Epithelial cell of prostate (primary cell): ENCODE measurements at places on chromosomes 5 and 9.

- DNase-seq, result no peak
Measured at GRCh38 chr9:104374711-104375110, 129.4 kb upstream of the OR13F1 start.

DNA sequence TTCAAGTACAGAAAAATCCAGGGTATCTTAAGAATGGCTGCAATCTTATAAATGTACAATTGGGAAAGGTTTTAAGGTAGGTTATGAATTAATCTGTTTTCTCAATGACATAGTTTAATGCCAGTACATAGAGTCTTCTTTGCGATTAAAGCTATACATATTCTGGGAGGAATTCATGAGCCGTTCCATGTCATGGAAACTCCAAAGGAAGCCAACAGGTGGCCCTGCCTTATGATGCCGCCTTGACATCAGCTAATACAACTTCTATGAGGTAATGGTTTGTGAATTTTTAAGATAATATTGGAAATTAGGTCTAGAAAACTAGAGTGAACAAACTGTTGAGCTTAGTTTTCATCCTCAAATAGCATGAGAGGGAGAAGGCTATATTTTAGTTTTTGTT is 713.4 kb downstream of the EFNA5 start:
- DNase-seq, result no peak

GRCh38 chr5:5387192-5387591 is 35.3 kb upstream of the ICE1 start:
- no peak for DNase-seq

DNA sequence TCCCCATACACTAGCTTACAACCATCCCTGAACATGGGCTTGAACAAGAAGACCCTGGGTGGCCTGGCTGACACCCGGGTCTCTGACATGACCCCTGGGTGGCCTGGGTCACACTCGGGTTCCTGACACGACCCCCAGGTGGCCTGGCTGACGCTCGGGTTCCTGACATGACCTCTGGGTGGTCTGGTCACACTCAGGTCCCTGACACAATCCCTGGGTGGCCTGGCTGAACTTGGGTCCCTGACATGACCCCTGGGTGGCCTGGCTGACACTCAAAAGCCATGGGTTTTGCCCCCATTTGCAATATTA is 38.0 kb downstream of the PRRT1B start:
- DNase-seq, result no peak

GRCh38 chr5:112238473-112238872 is 180.6 kb downstream of the EPB41L4A start:
- no peak for DNase-seq

- DNase-seq, result no peak
Measured at GRCh38 chr9:97348871-97349270, 41.4 kb downstream of the CCDC180 start.

- DNase-seq, result no peak
Measured at GRCh38 chr9:83962165-83962564, 17.9 kb downstream of the HNRNPK start.

GRCh38 chr5:120043431-120043830 is 414.1 kb downstream of the FAM170A start:
- DNase-seq, result no peak

DNA sequence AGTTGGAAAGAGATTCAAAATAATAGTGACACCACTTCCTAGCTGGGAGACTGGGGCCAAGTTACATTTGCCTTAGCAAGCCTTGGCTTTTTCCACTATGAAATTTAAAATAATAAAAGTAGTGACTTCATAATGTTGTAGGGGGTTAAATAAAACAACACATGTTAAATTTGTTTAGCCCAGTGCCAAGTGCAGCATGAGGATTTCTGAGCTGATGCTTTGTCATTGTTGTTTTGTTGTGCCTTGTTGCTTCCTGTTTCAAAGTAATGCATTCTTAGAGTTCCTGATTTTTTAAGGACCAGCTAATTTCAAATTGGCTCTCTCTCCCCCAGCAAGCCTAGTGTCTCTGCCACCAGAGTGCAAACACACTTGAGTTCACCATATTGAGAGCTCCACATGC is 270.7 kb upstream of the PAPPA start:
- no peak for DNase-seq

- no peak for DNase-seq
Measured at GRCh38 chr5:132059696-132060500, 557 bp upstream of the IL3 start.

DNA sequence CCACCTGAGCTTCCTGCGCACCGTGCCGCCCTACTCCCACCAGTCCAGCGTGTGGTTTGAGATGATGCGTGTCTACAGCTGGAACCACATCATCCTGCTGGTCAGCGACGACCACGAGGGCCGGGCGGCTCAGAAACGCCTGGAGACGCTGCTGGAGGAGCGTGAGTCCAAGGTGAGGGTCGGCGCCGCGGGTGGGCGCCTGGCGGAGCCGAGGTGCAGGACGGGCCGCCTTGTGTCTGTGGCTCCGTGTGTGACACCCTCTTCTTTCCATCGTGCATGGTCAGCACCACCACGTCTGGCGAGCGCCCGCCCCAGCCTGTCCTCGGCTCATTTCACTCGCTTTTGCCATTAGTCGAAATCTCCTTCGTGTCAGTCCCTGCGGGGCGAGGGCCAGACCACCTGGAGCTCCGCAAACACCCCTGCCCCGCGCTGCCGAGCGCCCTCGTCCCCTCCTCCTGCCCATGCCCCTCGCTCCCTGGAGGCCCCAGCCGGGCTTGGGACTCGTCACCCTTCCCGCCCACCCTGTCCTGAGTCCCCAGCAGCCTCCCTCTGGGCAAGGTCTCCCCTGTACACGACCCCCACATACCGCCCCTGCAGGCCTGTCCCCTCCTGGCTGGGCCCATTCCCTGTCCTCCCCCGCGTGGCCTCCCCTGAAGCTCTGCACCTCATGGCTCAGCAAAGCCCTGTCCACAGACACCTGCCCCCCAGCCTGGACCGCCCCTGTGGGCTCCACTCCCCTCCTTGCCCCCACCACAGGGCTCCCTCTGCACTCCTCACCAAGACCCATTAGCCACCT is 7.0 kb downstream of the GRIN1 start:
- DNase-seq, result no peak

GRCh38 chr5:97874491-97874890 is 691.4 kb upstream of the RIOK2 start:
- no peak for DNase-seq

DNA sequence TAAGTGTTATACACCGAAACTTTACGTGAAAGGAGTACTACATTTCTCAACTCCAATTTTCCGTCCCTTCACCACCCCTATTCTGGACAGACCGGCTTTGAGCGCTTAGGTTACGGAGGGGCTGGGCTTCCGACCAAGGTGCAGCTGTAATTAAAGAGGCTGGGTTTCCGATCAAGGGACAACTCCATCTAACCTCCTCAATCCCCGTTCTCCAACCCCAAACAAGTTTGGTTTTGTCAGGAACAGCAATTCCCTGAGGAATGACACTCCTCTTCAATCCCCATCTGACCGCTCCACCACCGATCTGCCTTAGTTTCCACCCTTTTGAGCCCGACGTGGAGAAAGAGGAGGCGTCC is 577 bp downstream of the TUT7 start:
- DNase-seq, result no peak

DNA sequence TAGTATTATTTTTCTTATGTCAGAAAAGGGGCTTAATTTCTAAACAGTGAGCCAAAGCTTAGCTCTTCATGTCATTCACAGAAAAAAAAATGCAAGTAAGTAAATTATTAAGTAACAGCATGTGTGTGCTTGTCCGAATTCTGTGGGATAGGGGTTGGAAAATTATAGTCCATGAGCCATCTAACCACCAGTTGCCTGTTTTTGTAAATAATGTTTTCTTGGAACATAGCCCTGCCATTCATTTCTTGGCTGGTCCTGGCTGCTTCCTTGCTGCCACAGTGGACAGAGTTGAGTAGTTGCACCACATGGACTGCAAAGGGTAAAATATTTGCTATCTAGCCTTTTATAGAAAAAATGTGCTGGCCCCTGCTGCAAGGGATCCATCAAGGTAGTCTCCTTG is 513.7 kb upstream of the WWC1 start:
- no peak for DNase-seq

GRCh38 chr5:168528521-168529373 is at the start of gene FBLL1:
Gene FBLL1, plus strand, starts transcription at chr5:168529305. Its CDS starts 200 bp downstream, at chr5:168529505.
- DNase-seq, result no peak

GRCh38 chr5:16866795-16867576 is 69.1 kb downstream of the MYO10 start:
- DNase-seq, result no peak

GRCh38 chr9:105413525-105413924 is 34.3 kb upstream of the FSD1L start:
- no peak for DNase-seq

- DNase-seq, result no peak
Measured at GRCh38 chr5:18761801-18762200, 1127.5 kb downstream of the TAF11L14 start.

- DNase-seq, result no peak
Measured at GRCh38 chr5:59789197-59789596, 104.3 kb downstream of the PDE4D start.

GRCh38 chr9:133181561-133181960 is 17.8 kb upstream of the GBGT1 start:
- no peak for DNase-seq

- no peak for DNase-seq
Measured at GRCh38 chr5:91095313-91095712, 287.8 kb downstream of the ARRDC3 start.

- no peak for DNase-seq
Measured at GRCh38 chr9:3863111-3863528, 337.3 kb upstream of the RFX3 start.

- DNase-seq, result no peak
Measured at GRCh38 chr9:110197330-110198187, 10.4 kb downstream of the C9orf152 start.

- no peak for DNase-seq
Measured at GRCh38 chr9:98134702-98135557, 15.9 kb upstream of the TRIM14 start.

- no peak for DNase-seq
Measured at GRCh38 chr9:125638239-125639045, 68.6 kb downstream of the MAPKAP1 start.

DNA sequence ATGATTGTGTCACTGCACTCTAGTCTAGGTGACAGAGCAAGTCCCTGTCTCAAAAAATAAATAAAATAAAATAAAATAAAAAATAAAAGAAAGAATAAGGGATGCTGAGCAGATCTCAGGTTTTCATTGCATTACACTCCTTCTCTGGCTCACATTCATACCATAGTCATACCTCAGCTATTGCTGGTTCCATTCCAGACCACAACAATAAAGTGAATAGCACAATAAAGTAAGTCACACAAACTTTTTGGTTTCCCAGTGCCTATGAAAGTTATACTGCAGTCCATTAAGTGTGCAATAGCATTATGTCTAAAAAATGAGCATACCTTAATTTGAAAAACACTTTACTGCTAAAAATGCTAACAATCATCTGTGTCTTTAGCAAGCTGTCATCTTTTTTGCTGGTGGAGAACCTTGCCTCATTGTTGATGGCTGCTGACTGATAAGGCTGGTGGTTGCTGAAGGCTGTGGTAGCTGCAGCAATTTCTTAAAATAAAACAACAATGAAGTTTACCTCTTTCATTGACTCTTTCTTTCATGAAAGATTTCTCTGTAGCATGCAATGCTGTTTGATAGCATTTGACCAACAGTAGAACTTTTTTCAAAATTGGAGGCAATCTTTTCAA is 415.7 kb downstream of the ZNF608 start:
- DNase-seq, result no peak

DNA sequence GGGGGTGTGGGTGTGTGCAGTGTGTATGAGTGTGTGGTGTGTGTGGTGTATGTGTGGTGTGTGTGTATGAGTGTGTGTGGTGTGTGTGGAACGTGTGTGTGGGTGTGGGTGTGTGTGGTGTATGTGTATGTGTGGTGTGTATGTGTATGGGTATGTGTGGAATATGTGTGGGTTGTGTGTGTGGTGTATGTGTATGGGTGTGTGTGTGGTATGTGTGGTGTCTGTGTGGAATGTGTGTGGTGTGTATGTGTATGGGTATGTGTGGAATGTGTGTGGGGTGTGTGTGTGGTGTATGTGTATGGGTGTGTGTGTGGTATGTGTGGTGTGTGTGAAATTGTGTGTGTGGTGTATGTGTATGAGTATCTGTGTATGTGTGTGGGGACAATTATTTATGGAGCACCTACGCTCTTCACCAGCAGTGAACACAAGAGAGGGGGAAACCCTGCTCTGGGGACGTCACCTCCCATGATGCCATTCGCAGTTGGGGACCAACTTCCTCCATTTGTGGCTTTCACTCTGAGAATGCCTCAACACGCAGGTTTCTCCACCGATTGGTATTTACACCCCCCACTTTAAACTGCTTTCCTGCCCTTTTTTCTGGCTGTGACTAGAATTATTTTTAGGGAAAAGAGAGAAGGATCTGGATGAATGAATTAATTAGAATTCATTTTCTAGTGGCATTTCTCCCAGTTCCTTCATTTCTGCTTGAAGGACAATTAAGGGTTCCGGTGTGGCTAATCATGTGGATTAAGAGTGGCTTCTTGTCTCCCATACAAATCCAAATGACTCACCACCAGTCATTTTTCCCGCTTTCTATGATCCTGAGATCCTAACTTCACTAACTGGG is 238.1 kb downstream of the ROR2 start:
- DNase-seq, result no peak

GRCh38 chr9:108579757-108580439 is 275.9 kb downstream of the ACTL7B start:
- peak; percentile 84 for DNase-seq

- no peak for DNase-seq
Measured at GRCh38 chr5:154791535-154791934, 36.4 kb downstream of the LARP1 start.

DNA sequence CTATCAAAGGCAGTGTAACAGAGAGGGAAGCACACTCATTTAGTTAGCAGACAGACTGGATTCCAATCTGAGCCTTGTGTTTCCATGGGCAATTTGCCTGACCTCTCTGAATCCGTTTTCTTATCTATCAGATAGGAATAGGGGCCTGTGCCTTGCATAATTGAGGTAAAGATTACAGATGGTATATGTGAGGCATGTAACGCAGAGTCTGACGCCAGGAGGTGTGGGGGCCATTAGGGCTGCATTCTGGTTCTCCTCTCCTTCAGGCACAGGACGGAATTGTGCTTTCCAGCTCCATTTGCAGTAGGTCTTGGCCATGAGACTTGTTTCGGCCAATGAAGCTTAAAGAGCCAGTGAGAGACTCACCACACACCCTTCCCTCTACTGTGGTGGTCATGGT is 97.6 kb downstream of the FRMD3 start:
- DNase-seq, result no peak

- DNase-seq, result no peak
Measured at GRCh38 chr5:14450018-14450524, 131.5 kb upstream of the OTULINL start.
